ENCODE measurements at places on chromosomes 1 and 21. TPM values are rescaled to one million over a fixed set of nuclear protein-coding genes. Genes with fewer than 3 reads are reported as not detected.

DNA sequence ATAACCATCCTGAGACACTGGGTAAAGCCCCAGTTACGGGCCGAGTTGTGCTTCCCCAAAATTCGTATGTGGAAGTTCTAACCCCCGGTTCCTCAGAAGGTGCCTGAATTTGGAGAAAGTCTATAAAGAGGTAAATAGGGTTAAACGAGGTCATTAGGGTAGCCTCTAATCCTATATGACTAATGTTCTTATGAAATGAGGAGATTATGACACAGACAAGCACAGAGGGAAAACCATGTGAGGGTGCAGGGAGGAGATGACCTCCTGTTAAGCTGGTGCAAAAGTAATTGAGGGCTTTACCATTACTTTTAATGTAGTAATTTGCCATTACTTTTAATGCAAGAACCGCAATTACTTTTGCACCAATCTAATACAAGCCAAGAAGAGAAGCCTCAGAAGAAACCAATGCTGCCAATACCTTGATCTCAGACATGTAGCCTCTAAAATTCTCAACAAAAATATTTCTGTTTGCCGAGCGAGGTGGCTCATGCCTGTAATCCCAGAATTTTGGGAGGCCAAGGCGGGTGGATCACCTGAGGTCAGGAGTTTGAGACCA, 260.8 kb downstream of the GPATCH2 start:
- no peak for DNase-seq

GRCh38 chr1:108897865-108898720, 21.3 kb downstream of the GPSM2 start:
- no peak for DNase-seq

GRCh38 chr1:74363220-74363619, 128.0 kb downstream of the TNNI3K start:
- DNase-seq = no peak

- DNase-seq = peak; percentile 64
Observed at GRCh38 chr21:41612674-41613532, 104.9 kb upstream of the TMPRSS2 start.

GRCh38 chr1:212118167-212118871, 82.8 kb downstream of the DTL start:
- no peak for DNase-seq

GRCh38 chr1:171346881-171347280, 32.9 kb downstream of the FMO4 start:
- no peak for DNase-seq

- no peak for DNase-seq
Observed at GRCh38 chr1:209625791-209626285, 26.4 kb downstream of the LAMB3 start.

DNA sequence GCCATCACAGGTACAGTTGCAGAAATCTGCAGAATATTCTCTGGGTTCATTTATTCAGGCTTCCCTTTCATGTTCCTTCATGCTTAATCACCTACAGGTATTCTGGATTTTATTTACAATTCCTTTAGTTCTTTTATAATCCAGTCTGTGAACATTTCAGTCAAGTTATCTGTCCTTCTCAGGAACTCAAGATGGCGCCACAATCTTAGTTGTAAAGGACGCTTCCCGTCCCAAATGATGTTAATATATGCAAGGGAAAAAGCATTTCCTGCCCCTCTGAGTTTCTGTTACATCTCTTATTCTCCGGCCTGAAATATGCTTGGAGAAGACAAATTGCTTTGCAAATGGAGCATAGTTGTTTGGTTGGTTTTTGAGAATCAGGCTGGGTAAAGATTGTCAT, 19.3 kb downstream of the F3 start:
- no peak for DNase-seq

DNA sequence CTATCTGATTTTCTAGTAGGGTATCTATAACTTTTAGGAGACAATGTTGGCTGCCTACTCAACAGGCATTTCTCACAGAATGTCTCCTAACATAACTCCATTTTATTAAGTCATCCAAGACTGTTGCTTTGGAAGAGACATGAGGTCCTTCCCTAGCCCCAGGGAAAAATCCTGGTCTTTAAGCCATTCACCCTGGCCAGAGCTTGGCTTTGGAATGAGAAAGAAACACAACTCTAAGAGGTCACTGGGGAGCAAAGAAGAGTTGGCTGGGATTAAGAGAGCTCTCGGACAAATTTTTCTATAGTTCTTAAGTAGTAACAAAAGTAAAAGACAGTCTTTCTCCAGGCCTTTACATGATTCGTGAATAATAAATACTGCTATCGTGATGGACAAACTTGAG, 57.9 kb downstream of the PCNX2 start:
- DNase-seq = no peak

DNA sequence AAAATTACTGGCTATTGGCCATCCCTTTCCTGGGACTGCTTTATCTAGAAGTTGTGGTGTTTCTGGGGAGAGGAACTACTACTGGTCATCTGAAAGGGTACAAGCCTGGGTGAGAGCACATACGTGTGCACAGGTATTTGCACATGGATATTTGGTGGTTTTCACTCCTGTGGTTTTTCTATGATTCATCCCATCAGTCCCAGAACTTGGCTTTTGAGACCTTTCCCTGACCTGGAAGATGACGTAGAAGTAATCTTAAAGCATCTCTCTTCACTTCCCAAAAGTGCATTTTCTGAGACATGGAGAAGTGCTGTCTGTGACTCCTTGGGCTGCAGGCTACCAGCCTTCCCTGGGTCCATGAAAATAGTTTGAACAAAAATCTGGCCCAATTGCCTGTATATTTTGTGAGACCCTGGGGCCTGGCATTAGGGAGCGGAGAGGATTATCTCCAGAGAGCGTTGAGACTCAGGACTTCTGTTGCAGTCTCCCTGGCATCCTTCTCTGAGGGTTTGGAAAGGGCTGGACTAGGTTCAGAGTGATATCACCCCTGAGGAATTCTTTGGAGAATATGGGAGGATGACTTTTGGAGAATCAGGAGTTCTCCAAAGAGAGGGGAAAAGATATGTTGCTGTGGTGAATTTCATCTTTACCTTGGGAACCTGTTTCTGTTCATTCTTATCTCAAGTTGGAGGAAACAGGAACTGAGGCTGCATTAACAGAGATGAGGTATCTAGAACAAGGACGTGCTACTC, 130.8 kb downstream of the NOS1AP start:
- no peak for DNase-seq

GRCh38 chr1:172719066-172719627, 60.2 kb downstream of the FASLG start:
- DNase-seq = no peak

DNA sequence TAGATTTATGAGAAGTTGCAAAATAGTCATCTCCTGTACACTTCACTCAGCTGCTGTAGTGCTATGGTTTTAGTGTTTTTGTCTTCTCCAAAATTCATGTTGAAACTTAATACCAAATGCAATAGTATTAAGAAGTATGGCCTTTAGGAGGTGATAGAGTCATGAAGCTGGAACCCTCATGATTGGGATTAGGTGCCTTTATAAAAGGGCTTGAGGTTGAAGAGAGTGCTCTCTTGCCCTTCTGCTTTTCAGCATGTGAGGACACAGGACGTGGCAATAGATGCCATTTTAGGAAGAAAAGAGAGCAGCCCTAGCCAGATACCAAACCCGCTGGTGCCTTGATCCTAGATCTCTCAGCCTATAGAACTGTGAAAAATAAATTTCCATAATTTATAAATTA, 87.6 kb downstream of the CTH start:
- DNase-seq = no peak

The MAN1C1 gene
- total RNA-seq = 5.3 TPM

The ORC1 gene
- 1.2 TPM for total RNA-seq

The DIRAS3 gene
- 6.9 TPM for total RNA-seq

The PYHIN1 gene
- not detected for total RNA-seq

The EFNA1 gene
- 4.1 TPM for total RNA-seq

The CYP4A22 gene
- not detected for total RNA-seq

The SYT11 gene
- total RNA-seq = 163 TPM

The GBP2 gene
- total RNA-seq = not detected

The S100A5 gene
- not detected for total RNA-seq

The GRIK1 gene
- total RNA-seq = 4.1 TPM

The FAM3B gene
- not detected for total RNA-seq

The ADAMTSL4 gene
- total RNA-seq = under 0.01 TPM

The UTS2 gene
- not detected for total RNA-seq
